Right hindlimb (tissue), 1 donor: ENCODE measurements at places on chromosomes 6 and 20.

DNA sequence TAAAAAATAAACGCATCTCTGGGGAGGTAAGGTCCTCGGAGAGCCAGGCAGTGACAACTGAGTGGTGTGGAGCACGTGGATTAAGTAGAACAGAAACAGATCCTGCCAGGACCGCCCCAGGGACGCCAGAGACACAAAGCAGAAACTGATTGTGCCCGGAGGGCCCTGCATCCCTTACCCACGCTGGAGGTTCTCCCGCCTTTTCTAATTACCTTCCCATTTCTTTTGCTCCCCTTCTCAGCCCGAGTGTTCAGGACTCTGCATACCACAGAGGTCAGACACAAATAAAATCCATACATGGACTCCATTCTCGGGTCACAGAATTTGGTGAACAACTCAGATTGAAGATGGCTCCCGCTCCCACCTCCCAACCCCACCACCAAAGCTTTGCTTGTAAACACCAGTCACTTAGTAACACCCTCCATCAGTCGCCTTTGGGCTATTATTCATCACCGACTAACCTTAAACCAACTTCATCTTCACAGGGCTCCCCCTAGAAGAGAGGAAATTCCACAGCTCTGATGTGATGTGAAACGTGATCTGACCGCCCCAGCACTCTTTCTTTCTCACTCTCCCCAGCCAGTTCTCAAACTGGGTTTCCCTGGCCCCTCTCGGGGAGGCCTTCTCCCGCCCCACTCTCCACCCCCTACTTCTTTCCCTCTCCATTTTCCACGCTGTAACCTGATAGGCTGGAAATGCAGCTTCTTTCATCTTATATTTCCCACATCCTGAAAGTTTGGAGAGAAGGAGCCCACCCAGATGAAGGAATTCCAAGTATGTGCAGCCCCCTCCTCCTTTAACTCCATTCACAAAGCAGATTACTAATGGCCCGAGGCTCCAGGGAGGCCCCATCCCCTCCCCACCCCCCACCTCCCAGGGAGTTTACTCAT is 32.5 kb upstream of the PIM1 start:
- DNase-seq, result peak; percentile 80

- no peak for DNase-seq
Measured at GRCh38 chr20:38730167-38730988, 6.1 kb downstream of the SLC32A1 start.

DNA sequence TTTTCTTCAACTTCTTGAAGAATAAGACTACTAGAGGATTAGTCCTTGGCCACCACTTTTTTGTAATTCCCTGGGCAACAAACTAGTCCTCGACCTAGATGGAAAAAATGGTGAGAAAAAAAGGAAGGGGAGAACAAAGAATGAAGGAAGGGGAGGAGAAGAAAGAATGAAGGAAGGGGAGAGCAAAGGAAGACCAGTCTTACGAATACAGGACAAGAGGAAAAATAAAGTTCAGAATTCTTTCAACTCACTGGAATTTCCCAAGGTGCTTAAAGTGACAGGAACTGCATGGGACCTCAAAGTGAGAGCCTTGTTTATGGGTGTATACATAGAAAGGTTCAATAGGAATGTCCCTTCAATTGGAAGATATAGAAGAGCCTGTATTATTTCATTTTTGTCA is 509.3 kb upstream of the JARID2 start:
- no peak for DNase-seq

GRCh38 chr6:155310596-155310995 is 3.7 kb downstream of the TFB1M start:
- no peak for DNase-seq

DNA sequence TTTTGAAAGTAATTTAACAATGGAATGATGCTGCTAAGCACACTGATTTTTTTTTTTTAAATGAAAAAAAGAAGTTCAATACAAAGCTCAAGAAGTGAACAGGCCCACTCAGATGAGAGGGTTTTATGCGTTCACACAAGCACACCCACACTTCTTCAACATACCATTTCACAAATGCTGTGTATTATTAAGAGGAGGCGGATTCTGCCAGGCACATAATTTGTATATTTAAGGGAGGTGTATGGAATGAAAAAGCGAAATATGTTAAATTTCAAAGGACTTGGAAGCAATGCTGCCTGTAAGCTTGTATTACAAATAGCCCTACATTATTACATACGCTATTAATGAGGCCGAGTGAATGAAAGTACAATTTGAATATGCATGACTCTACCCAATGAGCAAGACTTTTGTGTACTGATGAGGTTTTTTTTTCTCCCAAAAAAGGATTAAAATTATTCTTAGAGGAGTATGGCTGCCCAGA is 123.9 kb downstream of the INSM1 start:
- DNase-seq, result no peak

DNA sequence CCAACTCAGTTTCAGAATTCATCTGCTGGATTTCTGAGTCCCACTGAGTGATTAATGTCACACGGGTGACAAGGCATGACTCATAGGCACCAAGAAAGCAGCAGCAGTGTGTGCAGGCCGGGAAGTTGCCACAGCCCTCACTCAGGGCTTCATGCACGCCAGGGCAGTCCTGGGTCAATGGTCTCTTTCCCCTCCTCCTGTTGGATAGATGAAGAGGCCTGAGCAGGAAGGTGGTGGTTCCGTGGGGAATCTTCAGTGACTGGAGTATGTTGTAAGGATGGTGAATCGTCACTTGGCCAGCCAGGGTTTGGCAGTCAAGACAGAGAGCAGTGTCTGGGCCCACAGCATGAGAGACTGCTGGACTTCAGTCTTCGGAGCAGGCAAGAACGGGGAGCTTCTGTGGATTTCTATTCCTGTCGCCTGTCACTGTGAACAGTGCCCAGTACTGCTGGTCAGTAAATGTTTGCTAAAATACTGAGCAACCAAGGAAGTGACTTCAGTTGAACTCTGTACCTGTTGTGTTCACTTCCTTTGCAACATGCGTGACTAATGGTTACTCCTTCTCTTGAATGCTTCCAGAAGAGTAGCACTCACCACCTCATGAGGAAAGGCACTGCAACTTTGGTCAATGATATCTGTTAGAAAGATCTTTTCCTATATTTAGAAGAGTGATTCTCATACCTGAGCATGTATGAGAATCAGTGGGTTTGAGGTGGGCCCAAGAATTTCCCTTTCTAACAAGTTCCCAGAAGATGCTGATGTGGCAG is 62.0 kb upstream of the CD93 start:
- DNase-seq, result peak; percentile 20

DNA sequence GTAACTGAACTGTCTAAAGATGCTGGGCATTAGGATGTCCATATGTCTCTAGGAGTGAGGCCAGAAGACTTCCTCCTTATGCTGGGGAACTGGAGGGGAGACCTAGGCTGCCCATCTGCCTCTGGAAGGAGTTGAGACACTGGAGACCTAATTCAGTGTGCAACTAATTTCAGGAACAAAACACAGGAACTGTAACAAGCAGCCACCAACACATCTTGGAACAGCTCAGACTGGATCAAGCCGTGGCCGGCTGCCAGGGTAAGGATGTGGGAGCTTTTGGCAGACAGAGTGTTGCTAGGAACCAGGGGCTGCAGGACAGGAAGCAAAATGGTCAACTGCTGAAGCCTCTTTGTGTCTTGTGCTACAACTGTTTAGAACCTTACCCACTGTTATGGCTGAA is 16.4 kb upstream of the MAS1 start:
- DNase-seq, result peak; percentile 74

- peak; percentile 71 for DNase-seq
Measured at GRCh38 chr6:81751388-81752083, 945 bp downstream of the TENT5A start.

GRCh38 chr6:144364208-144364720 is 79.1 kb downstream of the UTRN start:
- no peak for DNase-seq

- no peak for DNase-seq
Measured at GRCh38 chr6:30171677-30172471, 8.5 kb downstream of the TRIM15 start.

GRCh38 chr6:33201935-33202334 is 1.3 kb downstream of the SLC39A7 start:
- DNase-seq, result peak; percentile 16

GRCh38 chr6:111631018-111631417 is 25.3 kb upstream of the TRAF3IP2 start:
- DNase-seq, result no peak

DNA sequence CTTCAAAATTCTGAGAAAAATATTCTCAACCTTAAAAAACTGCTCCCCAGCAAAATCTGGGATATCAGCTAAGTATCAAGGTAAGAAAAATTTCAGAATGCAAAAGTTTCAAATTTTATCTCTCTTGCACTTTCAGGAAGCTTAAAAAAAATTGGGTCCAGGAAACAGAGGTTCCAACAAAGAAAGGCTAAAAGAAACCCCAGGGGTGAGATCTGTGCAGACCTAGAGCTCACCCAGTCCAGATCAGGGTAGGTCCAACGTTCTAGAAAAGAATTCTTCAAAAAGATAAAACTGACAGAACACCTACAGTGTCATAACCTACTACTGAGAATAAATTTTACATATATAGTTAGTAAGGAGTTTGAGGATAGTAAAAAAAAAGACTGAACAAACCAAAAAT is 23.5 kb downstream of the ILRUN start:
- no peak for DNase-seq
